ENCODE measurements at places on chromosomes 4 and X.

GRCh38 chr4:109921384-109921808, 8.7 kb downstream of the EGF start:
- no peaks in the 10 kb centered on the region for H3K36me3 ChIP-seq
- H3K27ac ChIP-seq = peak overlapping the region; percentile 91
- H3K4me3 ChIP-seq = no peak overlapping the region
- H3K4me1 ChIP-seq = peaks cover 21% of the 10 kb centered on the region
- DNase-seq = peak; percentile 90

GRCh38 chr4:6716958-6717655, 1.1 kb downstream of the BLOC1S4 start:
- no peak overlapping the region for H3K27ac ChIP-seq
- no peak for DNase-seq
- H3K27me3 ChIP-seq = peaks cover 29% of the 10 kb centered on the region
- H3K4me1 ChIP-seq = peaks cover 5% of the 10 kb centered on the region
- H3K36me3 ChIP-seq = no peaks in the 10 kb centered on the region
- peak overlapping the region; percentile 71 for H3K4me3 ChIP-seq

GRCh38 chr4:184755278-184755677, 21.4 kb upstream of the CENPU start:
- no peaks in the 10 kb centered on the region for H3K4me1 ChIP-seq
- H3K27me3 ChIP-seq = no peaks in the 10 kb centered on the region
- no peaks in the 10 kb centered on the region for H3K36me3 ChIP-seq
- H3K27ac ChIP-seq = no peak overlapping the region
- no peak overlapping the region for H3K4me3 ChIP-seq
- no peak for DNase-seq

DNA sequence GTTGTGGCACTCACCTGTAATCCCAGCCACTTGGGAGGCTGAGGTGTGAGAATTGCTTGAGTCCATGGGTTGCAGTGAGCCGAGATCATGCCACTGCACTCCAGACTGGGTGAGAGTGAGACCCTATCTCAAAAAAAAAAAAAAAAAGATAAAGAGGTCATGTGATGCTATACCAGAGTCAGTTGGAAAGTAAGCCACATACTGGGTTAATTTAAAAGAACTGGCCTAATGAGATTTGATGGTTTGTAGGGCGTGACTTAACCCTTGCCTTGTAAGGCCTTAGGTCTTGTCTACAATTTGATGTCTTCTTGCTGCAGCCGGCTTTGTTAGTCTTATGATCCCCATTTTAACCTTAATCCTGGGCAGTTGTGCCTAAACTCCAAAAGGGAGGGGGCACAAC, 5.2 kb downstream of the MGST2 start:
- H3K36me3 ChIP-seq = no peaks in the 10 kb centered on the region
- no peaks in the 10 kb centered on the region for H3K27me3 ChIP-seq
- H3K4me3 ChIP-seq = no peak overlapping the region
- no peak for DNase-seq

DNA sequence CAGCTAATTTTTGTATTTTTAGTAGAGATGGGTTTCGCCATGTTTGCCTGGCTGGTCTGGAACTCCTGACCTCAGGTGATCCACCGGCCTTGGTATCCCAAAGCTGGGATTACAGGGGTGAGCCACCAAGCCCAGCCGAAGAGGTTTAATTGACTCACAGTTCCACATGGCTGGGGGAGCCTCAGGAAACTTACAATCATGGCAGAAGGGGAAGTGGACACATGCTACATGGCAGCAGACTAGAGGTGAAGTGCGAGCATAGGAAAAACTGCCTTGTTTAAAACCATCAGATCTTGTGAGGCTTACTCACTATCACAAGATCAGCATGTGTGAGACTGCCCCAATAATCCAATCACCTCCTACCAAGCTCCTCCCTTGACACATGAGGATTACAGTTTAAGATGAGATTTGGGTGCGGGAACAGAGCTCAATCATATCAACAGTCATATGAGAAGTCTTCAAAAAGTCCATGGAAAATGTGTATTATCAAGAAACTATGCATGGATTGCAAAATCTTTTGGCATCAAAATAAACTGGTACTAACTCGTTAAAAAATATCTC, 25.8 kb upstream of the RPL39 start:
- no peak for DNase-seq
- H3K4me1 ChIP-seq = no peaks in the 10 kb centered on the region
- H3K27ac ChIP-seq = no peak overlapping the region
- no peak overlapping the region for H3K4me3 ChIP-seq
- H3K27me3 ChIP-seq = no peaks in the 10 kb centered on the region
- H3K36me3 ChIP-seq = no peaks in the 10 kb centered on the region

DNA sequence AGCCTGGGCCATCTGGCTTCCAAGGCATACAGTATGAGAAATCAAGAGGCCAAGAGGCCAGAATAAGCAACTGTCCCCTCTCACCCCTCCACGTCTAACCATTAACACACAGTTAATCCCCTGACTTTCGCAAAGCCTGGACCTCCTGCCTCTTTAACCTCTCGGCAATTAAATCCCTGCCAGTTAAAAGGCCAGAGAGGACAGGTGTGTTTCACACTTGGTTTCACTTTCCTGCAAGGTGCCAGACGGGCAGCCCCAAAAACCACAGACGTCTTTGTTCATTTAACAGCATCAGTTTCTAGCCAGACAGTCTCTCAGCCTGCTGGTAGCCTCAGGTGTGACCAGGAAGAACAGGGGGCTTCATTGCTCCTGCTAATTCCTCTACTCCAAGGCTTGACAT, 91.1 kb upstream of the KIT start:
- DNase-seq = peak; percentile 37
- peaks cover 10% of the 10 kb centered on the region for H3K27me3 ChIP-seq
- H3K4me3 ChIP-seq = no peak overlapping the region

- H3K4me1 ChIP-seq = no peaks in the 10 kb centered on the region
- no peak overlapping the region for H3K27ac ChIP-seq
- H3K27me3 ChIP-seq = no peaks in the 10 kb centered on the region
- DNase-seq = no peak
- no peak overlapping the region for H3K4me3 ChIP-seq
These were observed 461.2 kb upstream of the PCDH7 start for GRCh38 chr4:30258949-30259348.

DNA sequence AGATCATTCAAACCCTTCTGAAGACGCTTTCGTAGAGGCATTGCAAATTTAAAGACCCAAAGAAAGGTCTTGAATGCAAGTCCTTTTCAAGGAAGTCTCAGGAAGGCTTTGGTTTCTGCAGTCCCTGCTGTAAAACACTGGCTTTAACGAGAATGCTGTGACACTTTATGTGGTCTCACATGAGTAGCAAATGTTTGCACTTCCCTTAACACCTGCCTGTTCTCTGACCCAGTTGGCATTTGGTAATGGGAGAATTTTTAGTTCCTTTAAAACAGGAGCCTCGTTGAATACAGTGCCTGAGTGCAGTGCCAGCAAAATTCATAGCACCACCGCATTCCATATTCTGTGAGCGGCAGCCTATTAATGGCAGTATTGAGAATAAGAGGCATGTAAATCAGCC, 330.5 kb upstream of the PRKX start:
- H3K27me3 ChIP-seq = no peaks in the 10 kb centered on the region
- no peak for DNase-seq
- H3K4me3 ChIP-seq = no peak overlapping the region
- H3K4me1 ChIP-seq = no peaks in the 10 kb centered on the region
